Activated T-cell treated with anti-CD3 and anti-CD28 coated beads, Interleukin-2, amount 50 U/mL, for 4 hours (primary cell): ENCODE measurements at places on chromosomes 7 and 10. TPM values are rescaled to one million over a fixed set of nuclear protein-coding genes. Genes with fewer than 3 reads are reported as not detected.

DNA sequence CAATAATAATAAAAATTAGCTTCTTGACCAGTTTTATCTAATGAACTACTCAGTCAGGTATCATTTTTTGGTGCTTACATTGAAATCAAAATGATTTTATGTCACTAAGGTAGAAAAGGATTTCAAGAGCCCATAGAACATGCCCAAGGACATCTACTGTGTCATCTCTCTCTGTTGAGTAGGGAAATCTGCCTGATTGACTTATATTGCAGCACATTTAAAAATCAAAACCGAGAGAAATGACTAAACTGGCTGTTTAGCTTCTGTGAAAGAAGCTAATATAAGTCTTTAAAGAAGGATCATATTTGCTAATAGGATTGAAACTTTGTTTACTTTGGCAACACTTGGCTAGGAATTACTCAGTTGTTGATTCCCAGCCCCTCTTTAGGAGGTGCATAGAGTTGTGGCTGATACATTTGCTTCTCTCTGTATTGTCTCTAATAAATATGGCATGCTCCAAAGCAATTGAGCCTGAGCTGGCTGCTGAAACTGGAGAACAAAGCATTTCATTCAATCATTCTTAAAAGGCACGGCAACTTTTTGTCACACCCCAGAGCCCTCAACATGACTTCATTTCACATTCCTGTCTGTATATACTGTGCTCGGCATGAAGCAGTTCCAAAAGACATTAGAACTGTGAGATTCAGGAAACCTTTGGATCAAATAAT, 1096.9 kb upstream of the POT1 start:
- no peak for DNase-seq

DNA sequence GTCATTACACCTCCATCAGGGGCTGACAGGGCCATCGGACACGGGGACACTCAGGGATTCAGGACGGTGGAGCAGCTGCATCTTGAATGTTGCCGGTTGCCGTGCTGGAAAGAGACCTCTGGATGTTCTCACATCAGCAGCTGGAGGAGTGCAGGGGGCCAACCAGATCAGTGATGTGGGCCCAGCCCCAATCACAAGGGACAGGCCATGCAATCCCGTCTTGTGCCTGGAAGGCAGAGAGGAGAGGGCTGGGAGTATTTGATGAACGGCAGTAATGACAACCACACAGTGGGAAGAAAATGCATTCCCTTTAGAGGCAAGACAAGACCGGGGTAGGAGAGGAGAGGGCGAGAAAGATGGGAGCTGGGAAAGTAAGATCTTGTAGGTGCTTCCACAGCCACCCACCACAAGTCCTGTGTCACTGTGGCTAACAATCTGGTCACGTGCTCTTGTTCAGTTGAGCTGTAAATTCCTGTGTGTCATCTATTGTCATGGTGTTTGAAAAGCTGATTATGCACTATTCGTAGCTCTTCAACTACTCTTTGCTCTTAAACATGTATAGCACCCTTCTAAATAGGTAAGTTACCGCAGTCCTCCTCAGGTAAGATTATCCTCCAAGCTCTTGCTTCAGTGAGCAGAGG, 85.9 kb upstream of the LEP start:
- no peak for DNase-seq

FFAR4 gene
- not detected for total RNA-seq

DNA sequence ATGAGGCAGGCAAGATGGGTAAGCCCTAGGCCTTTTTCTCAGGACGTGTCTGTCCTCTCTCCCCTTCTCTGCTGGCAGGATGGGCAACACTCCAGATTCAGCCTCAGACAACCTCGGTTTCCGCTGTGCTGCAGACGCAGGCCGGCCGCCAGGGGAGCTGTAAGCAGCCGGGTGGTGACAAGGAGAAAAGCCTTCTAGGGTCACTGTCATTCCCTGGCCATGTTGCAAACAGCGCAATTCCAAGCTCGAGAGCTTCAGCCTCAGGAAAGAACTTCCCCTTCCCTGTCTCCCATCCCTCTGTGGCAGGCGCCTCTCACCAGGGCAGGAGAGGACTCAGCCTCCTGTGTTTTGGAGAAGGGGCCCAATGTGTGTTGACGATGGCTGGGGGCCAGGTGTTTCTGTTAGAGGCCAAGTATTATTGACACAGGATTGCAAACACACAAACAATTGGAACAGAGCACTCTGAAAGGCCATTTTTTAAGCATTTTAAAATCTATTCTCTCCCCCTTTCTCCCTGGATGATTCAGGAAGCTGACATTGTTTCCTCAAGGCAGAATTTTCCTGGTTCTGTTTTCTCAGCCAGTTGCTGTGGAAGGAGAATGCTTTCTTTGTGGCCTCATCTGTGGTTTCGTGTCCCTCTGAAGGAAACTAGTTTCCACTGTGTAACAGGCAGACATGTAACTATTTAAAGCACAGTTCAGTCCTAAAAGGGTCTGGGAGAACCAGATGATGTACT, 13.1 kb downstream of the PHKG1 start:
- DNase-seq: no peak

PLXDC2 gene
- 0.08 TPM for total RNA-seq

GRCh38 chr10:42816912-42817311, 34.3 kb downstream of the BMS1 start:
- no peak for DNase-seq

GRCh38 chr7:55877308-55877707, 9.9 kb upstream of the ZNF713 start:
- DNase-seq: no peak

- DNase-seq: no peak
Measured at GRCh38 chr10:28796606-28797512, 119.5 kb downstream of the BAMBI start.

DNA sequence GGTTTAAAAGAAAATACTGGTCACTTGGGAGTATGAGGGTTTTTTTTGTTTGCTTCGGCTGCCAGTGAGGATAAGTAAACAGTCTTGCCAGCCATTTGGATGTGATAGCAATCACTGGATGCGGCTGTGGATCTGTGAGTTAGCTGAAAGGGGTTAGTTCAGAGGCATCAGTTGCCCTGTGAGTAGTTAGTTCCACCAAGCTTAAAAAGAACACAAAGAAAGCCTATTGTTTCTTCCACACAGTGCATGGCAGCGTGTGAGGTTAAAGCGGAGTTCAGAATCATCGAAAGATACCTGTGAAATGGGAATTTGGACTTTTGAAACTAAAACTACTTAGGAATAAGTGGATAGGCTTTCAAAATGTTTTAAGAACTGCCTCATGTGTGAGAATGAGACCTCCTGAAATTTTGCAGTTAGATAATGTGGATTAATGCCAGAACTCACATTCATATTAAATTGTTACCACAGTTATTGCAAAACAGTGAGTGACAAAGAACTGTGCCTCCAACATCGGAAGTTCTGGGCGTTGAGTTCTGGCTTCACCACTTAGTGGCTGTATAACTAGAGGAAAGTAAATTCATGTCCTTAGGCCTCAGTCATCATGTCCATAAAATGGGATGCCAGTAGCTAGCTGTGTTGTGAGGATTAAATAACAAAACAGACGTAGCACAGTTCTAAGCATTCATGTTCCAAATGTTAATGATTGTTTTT, 31.3 kb downstream of the KIAA1217 start:
- DNase-seq: no peak

DNA sequence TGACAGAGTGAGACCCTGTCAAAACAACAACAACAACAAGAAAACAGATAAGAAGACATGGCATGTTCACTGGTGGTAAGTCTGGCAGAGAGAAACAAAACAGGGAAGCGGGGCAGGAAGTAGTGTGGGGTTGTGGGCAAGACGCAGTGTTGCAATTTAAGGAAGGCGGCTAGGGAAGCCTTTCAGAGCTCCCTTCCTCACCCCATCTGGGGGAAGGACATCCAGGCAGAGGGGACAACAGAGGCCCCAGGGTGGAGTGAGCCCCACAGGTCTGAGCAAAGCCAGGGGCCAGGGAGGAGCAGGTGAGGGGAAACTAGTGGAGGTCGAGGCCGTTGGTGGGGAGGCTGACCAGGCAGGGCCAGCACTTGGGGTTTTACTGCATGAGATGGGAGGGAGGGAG, 16.8 kb downstream of the LAT2 start:
- DNase-seq: no peak

DNA sequence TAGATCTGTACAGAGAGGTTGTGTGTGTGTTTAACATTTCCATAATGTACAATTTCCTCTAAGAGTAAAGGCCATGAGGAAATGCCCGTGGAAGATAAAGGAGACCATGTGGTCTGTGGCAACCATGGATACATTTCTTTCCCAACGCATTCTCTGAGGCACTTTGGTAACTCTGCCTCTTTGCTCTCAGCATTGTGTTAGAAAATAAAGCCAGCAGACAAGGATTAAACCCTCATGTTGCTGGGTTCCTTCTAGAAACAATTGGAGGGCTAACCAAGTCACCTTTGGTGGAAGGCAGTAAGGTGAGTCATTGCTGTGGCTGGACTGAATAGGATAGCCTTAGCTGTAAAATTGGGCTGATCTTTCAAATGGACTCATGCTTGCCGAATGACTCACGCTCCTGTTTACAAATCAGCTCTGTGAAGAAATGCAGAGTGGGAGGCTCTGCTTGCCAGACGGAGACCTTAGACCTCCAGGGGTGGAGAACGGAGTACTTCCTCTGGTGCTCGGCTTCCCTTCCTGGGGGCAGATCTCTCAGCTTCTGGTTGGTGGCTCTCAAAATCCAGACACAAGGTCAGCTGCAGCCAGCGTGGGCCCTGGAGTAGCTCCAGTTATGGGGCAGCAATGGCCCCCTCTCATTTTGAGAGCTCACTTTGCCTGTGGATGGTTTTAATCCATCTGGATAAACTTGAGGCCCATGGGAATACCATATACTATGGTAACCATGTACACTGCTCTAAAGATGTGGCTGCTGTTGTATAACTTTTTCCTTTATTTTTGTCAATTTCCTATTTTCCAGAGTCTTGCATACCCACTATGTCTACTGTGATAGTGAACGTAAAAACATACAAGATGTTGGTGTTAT, 137.3 kb downstream of the TCF7L2 start:
- DNase-seq: no peak

DNA sequence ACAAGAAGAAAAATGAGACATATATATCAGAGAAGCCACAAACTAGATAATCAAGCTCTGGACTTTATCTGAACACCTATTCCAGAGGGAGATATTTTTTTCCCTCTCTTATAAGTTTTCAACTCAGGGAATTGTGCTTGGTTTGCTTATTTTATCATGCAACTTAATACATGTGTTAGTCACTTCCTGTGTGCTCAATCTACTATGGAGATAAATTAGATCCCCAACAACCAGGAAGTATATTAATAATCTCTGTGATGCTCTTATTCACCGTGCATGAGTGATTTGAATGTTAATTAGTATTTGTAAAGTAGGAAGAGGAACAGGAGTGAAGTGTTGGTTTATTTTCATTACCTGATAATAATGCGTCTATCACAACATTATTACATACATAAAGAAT, 38.8 kb upstream of the ZNF365 start:
- no peak for DNase-seq

NCOA4 gene
- 83.3 TPM for total RNA-seq

DNA sequence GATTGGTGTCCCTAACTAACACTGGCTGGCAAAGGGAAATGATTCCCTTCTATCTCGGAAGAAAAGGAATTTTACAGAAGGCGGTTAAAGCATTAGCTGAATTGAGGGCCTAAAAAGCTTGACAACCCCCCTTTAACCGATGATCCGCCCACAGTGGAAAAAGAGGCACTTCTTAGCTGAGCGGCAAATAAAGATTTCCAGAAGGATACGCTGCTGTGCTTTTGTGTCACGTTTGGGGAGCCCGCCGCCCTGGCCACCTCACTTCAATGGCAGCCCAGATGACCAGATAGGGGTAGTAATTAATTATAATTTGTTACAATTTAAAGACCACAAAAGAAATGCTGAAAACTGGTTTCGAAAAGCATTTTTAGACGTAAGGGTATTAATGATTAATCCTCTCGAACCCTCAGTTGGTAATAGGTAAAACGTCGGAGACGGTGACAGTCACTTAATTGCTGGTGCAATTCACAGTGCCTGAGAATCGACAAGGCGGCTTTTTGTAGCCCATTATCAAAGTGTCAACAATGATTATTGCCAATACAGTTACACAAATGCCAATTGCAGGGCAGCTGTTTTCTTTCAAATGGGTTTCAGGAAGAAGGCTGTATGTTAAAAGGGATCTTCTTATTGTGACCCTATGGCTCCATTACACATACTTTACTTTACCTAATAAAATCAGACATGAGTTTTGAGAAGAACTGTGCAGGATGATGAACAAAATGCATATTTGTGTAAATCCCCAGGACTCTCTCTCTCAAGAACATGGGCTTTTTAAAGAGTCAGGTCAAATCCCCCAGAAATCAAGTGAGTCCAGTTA, 154.1 kb downstream of the PIP4K2A start:
- no peak for DNase-seq
